ENCODE measurements at places on chromosomes 1 and 21.

GRCh38 chr1:203454986-203455471 lies 20.6 kb upstream of the PRELP start:
- no peak for DNase-seq
- no peaks in the 10 kb centered on the region for H3K4me1 ChIP-seq
- peaks cover 69% of the 10 kb centered on the region for H3K27me3 ChIP-seq
- no peak overlapping the region for H3K27ac ChIP-seq
- H3K36me3 ChIP-seq = no peaks in the 10 kb centered on the region
- H3K4me3 ChIP-seq = no peak overlapping the region

DNA sequence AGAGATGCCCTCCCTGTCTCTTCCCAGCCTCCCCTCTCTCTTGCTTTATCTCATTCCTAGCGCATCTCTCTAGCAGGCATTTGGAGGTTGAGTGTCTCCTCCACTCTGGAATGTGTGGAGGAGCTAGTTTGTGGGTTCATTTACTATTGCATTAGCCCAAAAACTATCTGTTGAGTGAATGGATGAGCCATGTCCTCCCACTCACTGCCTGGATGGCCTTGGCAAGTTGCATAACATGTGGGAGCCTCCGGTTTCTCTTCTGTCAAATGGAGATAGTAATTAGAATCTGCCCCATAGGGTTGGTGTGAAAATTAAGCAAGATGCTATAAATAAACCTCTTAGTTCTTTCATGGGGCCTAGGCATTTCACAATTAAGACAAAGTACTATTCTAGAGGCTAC lies 181.8 kb downstream of the KAZN start:
- no peaks in the 10 kb centered on the region for H3K27me3 ChIP-seq
- no peak for DNase-seq
- H3K4me1 ChIP-seq = no peaks in the 10 kb centered on the region
- no peaks in the 10 kb centered on the region for H3K36me3 ChIP-seq

DNA sequence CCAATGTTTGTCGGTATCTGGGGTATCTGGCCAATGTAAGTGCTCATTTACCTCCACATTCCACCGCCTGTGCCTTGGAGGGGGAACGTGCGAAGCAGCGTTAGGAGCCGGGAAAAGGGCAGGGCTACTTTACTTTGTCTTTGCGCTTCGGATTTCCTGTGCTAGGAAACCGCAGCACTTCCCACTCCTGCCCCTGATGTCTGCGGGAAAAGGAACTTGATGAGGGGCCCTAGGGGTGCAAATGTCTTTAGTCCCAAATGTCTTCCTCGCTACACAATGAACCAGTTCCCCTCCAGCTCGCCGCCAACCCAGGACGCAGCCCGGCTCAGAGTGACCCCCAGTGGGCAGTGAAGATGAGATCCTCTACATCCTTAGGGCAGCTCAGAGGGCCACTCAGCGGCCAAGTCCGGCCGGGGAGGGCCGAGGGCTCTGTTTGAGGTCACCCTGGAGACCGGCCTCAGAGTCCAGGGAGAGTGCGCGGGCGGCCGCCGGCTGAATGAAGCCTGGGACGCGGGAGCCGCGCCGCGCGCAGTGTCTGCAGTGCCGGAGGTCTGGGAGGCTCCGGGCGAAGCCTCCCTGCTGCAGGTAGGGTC lies at the start of gene DYNLT5:
Gene DYNLT5 (plus strand): TSS at position 460 of the 593 bp plus-strand sequence. CDS start 2,200 bp downstream, outside the sequence.
- no peak within 1 kb of the TSS for H3K4me3 ChIP-seq
- H3K27ac ChIP-seq = no peak within 1 kb of the TSS
- no peaks in the 10 kb centered on the region for H3K36me3 ChIP-seq
- no peak for DNase-seq

GRCh38 chr1:53310847-53311681 lies 16.8 kb downstream of the LRP8 start:
- H3K27me3 ChIP-seq = no peaks in the 10 kb centered on the region
- no peak overlapping the region for H3K4me3 ChIP-seq
- no peak for DNase-seq
- H3K27ac ChIP-seq = no peak overlapping the region
- peaks cover 13% of the 10 kb centered on the region for H3K36me3 ChIP-seq

DNA sequence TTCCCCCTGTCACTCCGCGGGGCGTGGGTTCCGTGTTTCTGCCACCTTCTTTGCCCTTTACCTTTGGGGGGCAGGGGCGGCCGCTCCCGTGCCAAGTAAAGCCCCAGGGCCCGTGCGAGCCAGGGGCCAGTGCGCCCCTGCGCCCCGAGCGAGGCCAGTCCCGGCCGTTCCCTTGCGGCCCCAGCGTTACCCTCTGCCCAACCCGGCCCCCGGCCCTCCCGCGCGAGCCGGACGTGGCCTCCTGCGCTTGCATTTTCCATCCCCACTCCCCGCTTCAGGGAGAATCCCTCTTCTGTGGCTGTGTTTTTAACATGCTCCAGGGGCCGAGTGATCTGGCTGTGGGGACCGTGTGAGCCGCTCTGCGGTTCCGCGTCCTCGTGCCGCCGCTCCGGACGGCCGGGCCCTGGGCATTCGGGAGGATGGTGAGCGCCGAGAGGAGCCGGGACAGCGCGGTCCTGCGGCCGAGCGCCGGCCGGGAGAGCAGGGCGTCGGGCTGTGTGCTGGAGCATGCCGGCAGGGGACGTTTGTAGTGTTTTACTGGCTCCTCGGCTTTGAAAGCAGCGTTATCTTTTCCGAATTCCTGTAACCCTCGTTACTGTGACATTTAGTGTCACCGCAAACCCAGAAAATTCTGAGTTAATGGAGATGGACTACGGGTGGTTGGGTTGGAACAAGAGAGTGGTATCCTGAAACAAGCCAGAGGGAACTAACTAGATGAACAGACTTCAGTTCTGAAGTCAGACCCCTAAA lies 1.0 kb downstream of the GALNT2 start:
- H3K4me1 ChIP-seq = peaks cover 42% of the 10 kb centered on the region
- no peaks in the 10 kb centered on the region for H3K36me3 ChIP-seq

Data from PC-3 (cell line).